Neural crest cell (in vitro differentiated cells): ENCODE measurements at places on chromosomes 11 and 22.

GRCh38 chr22:31308181-31308580, 15.9 kb upstream of the PIK3IP1 start:
- no peak for DNase-seq

GRCh38 chr11:89168396-89168795, 9.3 kb upstream of the TYR start:
- DNase-seq: no peak

DNA sequence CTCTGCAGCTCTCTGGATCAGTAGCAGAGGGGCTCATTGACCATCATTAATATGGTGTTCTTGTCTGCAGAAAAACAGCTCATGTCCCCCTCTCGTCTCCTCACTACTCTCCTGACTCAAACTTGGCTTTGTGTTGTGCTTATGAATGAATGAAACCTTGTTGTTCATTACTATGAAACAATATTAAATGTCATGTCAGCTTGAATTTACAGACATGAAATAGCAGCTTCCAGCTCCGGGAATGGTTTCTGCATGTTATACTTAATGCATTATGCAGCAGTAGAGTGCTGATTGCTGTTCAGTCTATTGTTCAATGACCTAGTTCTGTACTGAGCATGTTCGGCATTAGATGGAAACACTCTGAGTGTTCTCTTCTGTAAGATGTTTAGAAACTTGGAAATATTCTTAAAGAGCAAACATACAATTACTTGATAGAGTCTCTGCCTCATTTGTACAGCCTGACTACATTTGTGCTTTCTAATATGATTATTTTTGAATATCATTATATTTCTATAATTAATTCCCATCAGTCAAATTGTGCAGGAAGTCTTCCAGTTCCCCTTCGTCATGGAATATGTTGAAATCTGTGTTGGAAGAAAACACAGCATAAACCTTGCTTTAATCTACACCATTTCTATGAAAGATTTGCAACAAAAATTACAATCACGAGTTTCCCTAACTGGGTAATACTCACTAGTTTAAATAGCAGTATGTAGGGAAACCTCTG, 340.4 kb downstream of the SOX6 start:
- DNase-seq: no peak

DNA sequence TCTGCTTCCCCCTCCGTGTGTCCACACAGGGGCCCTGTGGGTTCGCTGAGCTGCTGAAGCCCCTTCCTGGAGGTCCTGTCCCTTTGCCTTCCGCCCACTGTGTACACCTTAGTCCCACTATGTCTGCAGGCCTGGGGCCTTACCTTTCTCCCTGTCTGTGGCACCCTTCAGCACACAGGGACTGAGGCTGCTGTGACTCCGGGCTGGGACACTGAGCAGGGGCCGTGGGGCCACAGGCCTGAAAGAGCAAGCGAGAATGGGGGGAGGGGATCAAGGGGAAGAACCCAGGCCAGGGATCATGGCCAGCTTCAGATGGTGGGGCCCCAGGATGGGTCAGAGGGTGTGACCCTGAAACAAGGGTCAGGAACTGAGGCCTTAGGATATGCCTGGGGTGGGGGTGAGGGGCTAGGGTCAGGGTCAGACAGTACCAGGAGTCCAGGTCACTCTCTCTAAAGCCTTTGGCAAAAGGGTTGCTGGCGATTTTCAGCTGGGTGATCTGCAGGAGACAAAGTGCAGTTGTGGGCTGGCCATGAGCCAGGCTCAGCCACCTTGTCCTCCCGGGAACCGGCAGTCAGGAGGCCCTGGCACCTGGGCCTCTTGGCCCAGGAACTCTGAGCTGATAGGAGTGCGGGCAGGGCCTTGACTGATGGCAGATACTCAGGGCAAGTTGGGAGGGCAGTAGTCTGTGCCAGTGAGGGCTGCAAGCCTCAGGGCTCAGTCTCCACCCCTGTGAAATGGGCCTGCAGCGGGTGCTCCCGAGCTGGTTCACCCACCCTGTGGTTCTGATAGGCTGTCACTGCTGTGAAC, 2.6 kb upstream of the NUDT8 start:
- DNase-seq: no peak

DNA sequence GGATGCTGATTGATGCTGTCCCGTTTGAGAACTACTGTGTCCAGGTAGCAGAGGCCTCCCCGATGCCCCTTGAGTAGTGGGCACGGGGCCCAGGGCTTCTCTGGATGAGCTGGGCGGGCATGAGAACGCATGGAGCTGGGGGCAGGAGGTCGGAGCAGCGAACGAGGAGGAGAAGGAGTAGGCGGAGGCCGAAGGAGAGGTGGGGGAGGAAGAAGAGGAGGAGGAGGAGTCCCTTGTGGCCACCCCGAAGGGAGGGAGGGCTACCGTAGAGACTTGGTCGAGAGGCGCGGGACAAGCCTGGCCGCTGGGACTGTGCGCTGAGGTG, 62.9 kb downstream of the CRYBB2 start:
- no peak for DNase-seq

GRCh38 chr22:47596176-47596690, 833.8 kb downstream of the TBC1D22A start:
- DNase-seq: no peak

DNA sequence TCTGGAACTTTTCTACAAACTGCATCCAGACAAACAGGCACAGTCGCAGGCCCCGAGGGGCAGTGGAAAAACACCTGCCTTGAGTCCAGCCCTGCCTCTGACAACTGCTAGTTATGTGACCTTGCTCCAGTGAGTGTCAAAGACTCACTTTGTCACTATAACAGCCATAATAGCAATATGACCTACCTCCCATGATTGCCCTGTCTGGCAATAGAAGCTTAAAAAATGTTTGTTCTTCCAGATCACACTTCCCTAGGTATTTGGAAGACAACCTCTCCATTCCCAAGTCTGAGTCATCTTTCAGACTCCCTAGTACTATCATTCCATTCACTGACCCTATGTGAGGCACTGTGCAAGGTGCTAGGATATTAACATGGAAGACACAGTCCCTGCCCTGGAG, 74.5 kb downstream of the RPL27A start:
- no peak for DNase-seq

GRCh38 chr22:44710474-44711240, 8.7 kb downstream of the PRR5 start:
- no peak for DNase-seq

GRCh38 chr11:112504056-112504455, 243.4 kb upstream of the PLET1 start:
- no peak for DNase-seq

GRCh38 chr11:85946221-85946620, 91.0 kb downstream of the CCDC83 start:
- no peak for DNase-seq

- DNase-seq: peak; percentile 26
Measured at GRCh38 chr22:49670456-49671330, 157.0 kb downstream of the BRD1 start.

GRCh38 chr11:122248939-122249338, 132.9 kb upstream of the BLID start:
- no peak for DNase-seq

DNA sequence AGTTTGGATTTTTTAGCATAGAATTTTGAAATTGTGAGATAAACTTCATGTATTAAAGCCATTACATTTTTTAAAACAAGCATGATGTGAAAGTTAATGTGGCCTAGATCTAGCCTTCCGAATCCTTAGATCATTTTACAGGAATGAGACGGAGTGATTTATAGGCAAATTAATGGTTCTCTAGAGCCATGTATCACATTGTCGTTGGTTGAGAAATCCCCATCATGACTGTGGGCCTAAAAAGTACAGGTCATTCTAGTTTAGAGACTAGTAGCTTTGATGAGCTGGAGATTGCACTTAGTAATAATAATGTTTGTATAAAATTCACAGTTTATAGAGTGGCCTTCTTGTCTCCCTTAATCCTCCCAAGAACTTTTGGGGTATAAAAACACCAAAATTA, 7.1 kb downstream of the EWSR1 start:
- DNase-seq: no peak

- no peak for DNase-seq
Measured at GRCh38 chr22:47804281-47804680, 1041.8 kb downstream of the TBC1D22A start.

DNA sequence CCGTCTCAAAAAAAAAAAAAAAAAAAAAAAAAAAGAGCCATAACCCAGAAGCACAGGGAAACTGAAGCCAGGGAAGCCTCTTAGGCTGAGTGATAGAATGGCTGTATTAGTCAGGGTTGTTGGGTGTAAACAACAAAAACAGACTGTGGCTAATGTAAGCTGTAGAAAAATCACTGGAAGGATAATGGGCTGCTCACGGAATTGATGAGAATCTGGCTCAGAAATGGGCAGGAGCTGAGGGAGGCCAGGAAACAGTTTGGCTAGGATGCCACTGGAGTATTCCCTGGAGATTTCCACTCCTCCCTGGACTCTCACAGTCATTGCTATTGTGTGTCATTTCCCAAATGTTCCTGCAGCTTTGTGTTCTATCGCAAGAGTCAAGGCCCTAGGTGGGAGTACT, 22.4 kb downstream of the SLC22A6 start:
- DNase-seq: no peak

DNA sequence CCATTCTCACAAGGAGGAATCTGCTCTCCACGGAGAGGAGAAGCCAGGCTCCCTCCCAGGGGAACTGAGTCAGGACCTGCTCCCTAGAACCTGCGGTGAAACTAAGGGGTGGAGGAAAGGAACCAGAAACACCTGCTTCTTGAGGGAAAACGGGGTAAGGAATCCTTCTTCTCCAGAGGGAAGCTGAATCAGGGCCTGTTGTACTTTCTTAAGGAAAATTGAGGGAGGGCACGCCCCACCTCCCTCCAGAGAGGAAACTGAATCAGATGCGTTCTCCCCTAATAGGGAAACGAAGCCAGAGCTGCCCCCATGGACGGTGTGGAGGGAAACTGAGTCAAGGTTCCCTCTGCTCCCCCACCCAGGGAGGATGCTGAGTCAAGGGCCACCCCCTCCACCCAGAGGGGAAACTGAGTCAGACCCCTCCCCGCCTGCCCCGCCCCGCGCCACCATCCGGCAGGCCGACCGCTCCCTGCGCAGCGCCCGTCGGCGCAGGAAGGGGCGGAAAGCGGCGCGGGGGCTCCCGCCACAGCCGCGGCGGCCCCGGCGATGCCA, 393 bp downstream of the RELA start:
- no peak for DNase-seq

GRCh38 chr11:36500315-36500721, 9.8 kb downstream of the TRAF6 start:
- DNase-seq: no peak

- DNase-seq: no peak
Measured at GRCh38 chr11:63737718-63738117, 30.9 kb downstream of the ZFTA start.

- no peak for DNase-seq
Measured at GRCh38 chr11:22878039-22878438, 17.8 kb upstream of the CCDC179 start.
